Stimulated activated CD8-positive, alpha-beta memory T cell treated with anti-CD3 and anti-CD28 coated beads, Interleukin-7, amount 100 ng/mL, for 4 hours (primary cell): ENCODE measurements at places on chromosomes 3 and 15.

DNA sequence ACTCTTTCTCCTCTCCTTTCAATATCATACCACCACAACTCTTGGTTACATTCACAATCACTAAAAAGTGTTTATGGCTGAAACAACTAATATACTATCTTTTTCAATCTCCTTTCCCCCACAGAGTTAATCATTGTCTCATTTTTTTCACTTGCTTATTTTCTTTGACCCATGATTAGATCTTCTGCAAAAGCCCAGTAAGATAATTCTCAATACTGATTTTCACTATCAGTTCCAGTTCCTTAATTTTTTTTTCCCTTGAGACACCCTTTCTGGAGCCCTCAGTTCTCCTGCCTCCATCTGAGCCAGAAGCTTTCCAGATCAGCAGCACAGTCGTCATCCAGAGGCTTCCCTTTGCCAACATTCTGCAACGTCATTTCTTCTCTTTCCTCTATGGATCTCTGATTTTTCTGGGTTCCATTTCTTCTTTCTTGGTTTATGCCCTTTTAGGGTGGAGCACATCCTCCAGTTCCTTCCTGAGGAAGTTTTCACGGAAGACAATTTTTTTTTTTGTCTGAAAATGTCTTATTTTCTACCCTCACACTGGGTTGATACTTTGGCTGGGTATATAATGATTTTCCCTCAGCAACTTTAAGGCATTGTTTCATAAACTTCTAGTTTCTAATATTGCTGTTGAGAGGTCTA, 88.7 kb upstream of the C15orf39 start:
- DNase-seq, result no peak

GRCh38 chr3:187131981-187132380, 7.3 kb downstream of the RPL39L start:
- DNase-seq, result no peak

GRCh38 chr3:143769616-143770015, 78.7 kb downstream of the SLC9A9 start:
- no peak for DNase-seq

GRCh38 chr3:135452881-135453280, 512.6 kb upstream of the PPP2R3A start:
- no peak for DNase-seq

- no peak for DNase-seq
Measured at GRCh38 chr3:134765468-134765867, 29.6 kb upstream of the EPHB1 start.

DNA sequence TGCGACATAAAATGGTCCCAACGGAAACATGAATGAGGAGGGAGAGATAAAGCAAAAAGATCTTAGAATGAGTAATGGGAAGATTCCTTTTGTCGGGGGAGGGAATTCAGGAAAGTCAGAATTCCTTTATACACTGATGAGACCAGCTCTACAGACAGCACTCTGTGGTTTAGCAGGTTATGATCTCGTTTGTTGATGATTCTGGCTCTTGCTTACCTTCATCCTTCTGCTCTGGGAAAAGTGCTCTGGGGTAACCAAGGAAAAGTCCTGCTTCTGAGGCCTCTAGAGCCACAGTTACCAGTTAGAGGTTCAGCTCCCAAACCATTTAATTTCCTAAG, 150.7 kb upstream of the NR2E3 start:
- no peak for DNase-seq

- DNase-seq, result no peak
Measured at GRCh38 chr3:112321867-112322652, 10.9 kb upstream of the CD200 start.

DNA sequence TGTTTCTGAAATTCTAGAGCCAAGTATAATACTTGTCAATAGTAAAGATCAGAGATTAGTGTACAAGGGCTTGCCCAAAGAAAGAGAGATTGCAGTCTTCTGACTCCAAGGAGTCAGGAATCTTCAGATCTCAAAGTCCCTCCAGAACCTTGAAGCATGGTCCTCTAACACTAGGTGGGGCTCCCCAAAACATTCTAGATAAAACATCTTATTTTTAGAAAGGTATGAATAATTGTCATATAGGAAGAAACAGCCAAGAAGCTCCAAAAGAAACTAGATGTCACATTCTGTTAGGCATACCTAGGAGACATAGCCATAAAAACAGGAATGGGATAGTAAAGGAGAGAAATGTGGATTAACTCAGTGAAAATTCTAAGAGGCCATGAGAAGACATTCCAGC, 10.7 kb downstream of the MUC13 start:
- no peak for DNase-seq

- DNase-seq, result no peak
Measured at GRCh38 chr15:35330916-35331315, 215.0 kb downstream of the DPH6 start.

DNA sequence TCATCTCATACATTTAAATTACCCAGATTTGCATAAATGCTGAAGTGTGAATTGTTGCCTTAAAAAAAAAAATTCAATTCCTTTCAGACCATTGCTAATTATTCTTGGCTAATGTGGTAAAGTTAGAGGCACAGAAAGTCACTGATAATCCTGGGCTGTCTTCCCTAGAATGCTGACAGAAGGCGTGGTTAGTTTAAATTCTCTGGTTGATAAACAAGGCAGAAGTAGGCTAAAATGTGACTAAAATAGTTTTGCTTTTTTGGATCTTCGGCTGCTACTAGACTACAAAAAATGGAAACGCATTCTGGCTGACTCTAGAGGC, 193.7 kb downstream of the OTOL1 start:
- DNase-seq, result no peak

DNA sequence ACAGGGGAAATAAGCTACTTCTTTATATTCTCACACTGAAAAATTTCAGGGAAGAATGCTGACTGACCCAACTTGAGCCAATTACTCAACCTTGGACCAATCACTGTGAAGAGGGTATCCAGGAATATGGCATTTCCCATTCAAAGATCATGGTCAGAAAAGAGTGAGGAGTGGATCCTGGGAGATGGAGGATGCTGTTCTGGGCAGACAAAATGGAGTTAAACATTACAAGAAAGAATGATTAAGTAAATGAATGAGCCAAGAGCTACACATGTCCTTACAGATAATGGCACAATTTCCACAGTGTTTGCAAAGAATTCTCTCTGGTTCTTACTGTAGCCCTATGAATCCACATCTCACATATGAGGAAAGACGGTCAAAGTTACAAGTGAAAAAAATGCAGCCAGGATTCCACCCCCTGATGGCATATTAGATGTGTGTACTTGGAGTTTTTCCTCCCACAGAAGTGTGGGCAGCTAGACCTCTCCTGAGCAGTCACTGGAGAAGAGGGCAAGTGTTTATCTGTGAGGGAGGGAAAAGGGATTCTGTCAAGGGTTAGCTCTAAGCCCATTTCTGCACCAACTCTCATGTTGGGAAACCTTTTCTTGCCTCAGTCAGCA, 33.8 kb downstream of the AMOTL2 start:
- no peak for DNase-seq

GRCh38 chr3:112365035-112365434, 32.1 kb downstream of the CD200 start:
- no peak for DNase-seq

DNA sequence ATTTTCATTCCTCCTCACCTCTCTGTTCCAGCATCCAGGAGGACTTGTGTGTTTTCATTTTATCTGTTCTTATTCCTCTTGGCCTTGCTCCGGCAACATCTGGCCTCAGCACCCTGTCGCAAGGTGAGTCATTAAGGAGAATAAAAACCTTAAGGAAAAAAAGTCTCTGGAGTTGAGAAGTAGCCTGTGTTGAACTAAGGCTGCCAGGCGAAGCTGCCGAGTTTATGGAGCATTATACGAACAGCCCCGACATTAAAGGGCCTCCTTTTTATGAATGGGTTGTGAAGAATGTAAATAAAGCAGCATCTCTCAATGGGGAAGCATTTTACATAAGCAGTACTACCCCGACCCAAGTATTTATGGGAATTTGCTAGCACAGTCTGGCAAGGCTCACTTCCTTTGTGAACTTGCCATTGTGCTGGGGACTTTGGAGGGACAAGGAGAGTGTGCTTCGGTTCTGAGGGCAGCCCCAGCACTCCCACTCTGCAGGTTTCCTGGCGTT, 4.7 kb downstream of the BAHD1 start:
- DNase-seq, result no peak

DNA sequence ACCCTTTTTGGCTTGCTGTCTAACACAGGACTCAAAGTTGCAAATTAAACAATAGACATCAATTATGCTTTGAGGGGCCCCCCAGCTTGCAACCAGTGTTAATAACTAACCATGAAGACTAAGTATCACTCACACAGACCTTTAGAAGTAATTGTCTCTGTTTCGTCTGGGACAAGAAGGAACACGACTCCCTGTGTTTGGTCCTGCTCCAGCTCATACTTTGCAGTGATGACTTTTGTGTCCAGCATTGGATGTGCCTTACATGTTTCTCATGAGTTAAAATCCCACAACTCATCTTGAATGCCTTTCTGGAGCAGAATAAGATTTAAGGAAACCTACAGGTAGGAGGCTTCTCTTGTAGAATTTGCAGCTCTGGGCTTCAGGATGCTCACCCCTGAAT, 53.1 kb downstream of the GMNC start:
- DNase-seq, result no peak

GRCh38 chr3:143910756-143911155, 60.9 kb upstream of the DIPK2A start:
- DNase-seq, result no peak

GRCh38 chr15:23762026-23762425, 74.9 kb upstream of the NDN start:
- DNase-seq, result no peak

DNA sequence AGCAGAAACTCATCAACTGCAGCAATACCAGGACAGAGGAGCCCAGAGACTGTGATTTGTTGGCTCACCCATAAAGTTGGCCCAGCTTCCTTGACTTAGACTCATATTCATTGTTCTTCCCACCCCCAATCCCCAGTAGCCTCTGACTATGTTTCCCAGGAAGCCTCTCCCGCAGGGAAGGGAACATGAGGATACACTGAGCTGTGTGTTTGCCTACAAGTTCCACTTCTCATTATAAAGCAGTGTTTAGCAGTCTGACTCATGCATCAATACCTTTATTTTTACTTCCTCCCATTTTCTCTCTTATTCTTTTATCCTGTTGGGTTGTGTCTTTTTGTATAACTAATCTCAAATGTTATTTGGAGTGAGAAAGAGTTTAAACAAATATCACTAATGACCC, 111.6 kb upstream of the PHLDB2 start:
- DNase-seq, result no peak

DNA sequence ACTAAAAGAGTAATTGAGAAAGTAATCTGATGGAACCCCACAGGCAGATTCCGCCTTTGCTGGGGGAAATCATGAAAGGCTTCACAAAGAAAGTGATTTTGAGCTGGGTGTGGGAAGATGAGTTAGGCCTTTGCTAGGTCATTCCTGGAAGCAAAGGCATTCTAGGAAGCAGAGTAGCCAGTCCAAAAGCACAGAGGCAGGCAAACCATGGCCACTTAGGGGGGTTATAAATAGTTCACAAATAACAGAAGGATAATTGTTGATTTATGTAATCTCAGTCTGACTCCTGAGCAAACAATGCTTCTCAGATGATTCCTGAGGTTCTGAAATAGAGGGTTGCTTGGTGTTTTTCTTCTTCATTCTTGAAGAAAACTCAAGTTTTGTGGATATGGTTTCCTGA, 576.3 kb downstream of the NTRK3 start:
- DNase-seq, result no peak

DNA sequence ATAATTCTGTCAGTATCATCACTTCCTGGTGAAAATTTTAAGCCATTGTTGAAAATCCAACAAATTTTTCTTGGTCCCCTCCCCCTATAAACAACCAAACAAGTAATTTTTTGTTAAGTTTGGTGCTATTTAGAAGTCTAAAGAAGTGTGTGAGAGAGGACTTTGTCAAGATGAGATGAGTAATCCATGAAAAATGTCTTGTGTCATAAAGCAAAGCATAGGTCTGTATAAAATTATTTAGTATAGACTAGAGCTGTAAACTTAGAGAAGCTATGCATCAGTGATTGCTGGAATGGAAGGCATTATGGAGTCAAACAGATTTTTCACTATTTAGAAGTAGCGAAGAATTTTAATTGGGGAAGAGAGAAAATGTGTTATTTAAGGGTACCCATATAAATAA, 31.4 kb downstream of the MAPK6 start:
- DNase-seq, result no peak

GRCh38 chr3:116512281-116512680, 67.0 kb upstream of the LSAMP start:
- DNase-seq, result no peak

DNA sequence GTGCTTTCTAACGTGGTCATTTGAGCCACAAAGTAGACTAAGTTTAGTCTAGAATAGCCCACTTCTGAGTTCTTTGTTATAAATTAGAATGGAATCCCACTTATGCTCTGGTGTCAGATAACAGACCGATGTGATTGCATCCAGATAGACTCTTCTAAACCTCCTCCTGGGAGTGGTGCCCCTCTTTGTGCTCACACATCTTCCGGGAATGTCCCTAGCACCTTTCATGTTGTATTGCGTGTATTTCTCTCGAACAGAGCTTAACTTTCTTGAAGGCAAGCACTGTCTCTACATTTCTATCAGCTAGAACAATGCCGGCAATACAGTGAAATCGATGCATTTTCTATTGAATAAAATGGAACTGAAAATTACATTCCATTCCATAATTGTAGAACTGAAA, 23.0 kb downstream of the CP start:
- no peak for DNase-seq

DNA sequence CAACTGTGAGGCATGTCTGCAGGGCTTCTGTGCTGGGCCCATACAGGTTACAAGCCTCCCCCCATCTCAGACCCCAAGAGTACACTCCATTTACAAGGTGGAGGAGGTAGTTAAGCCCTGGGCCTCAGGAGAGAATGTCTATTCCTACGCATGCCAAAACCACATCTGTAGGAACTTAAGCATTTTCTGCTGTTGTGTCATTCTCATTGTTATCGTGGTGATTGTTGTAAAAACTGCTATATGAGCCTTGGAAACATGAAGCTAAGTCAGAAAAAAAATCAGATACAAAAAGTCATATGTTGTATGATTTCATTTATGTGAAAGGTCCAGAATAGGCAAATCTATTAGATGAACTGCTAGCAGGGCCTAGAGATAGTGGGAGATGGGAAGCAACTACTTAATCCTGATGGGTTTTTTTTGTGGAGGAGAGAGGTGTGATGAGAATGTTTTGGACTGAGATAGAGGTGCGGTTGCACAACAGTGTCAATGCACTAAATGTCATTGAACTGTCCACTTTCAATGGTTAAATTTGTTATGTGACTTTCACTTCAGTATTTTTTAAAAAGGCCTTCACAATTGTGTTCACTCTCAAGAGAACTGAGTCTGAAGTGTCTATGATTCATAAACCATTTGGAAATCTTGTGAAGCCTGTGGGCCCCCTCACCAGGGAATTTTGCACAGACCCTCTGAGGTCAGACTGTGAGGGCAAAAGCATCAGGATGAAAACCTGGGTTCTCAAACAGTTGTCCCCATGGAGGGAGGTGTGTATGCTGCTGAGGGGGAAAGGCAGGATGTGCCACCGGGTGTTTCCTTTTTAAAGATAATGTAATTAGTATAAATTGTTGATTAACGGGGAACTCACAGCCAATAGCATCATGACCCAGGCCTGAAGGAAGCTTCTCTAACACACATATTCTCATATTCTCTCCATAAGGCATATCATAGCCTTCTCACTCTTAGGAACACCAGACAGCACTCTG, 3.2 kb downstream of the RTP3 start:
- no peak for DNase-seq

- DNase-seq, result no peak
Measured at GRCh38 chr3:86954747-86955146, 36.2 kb downstream of the VGLL3 start.
